DMS79 (cell line): ENCODE measurements at places on chromosomes 6 and 20.

DNA sequence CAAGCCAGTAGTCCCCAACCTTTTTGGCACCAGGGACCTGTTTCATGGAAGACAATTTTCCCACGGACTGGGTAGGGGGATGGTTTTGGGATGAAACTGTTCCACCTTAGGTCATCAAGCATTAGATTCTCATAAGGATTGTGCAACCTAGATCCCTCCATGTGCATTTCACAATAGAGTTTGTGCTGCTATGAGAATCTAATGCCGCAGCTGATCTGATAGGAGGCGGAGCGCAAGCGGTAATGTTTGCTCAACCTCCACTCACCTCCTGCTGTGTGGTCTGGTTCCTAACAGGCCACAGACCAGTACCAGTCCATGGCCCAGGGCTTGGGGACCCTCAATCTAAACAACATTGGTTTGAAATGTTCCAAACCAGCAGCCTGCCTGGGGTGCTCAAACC is 137.0 kb upstream of the STXBP5 start:
- DNase-seq = no peak

DNA sequence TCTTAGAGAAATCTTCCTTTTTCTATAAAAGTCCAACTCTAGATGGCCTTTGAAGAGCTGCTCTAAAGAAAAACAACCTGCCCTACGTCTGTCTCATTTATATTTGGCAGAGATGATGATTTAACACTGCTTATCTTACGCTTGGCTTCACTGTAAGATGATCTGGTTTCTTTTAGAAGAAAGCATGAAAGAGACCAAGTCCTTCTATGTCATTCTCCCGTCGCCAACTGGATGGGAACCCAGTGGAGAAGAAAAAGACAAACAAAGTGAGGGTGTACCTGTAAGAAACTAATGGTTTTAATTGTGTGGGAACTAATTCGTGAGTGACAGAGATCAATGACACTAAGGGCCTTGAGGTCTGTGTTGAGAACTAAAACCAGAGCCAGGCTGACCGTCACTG is 92.8 kb downstream of the MBOAT1 start:
- peak; percentile 95 for DNase-seq

DNA sequence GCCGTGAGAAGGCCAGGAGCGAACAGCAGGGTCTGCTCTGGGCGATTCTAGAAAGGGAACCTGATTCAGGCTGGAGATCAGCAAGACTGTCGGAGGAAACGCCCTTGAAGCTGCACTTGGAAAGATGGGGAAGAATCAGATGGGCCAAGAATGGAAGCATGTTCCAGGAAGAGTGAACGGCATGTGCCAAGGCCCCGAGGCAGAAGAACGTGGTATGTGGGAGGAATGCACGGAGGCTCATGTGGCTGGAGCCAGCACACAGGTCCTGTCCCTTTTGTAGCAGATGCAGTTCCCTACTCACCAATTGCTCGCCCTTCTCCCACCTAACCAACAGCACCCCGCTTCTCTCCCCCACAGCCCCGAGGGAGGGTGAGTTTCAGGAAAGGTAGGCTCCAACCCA is 180.6 kb downstream of the TFAP2C start:
- no peak for DNase-seq

DNA sequence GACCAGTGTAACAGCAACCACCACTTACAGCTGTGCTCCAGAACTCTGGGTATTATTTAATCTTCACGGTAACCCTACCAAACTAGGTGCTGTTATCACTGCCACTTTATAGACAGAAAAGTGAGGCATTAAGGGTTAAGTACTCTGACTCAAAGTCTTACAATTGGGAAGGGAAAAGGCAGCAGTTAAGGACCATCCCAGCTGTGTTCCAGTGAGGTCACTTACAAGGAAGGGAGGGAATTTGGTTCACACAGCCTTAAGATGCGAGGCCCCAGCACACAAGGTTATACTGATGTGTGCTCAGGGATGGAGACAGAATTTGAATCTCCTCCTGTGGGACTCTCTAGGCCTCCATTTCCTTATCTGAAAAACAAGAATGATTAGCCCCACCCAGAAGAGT is 46.7 kb downstream of the TRERF1 start:
- DNase-seq = no peak

DNA sequence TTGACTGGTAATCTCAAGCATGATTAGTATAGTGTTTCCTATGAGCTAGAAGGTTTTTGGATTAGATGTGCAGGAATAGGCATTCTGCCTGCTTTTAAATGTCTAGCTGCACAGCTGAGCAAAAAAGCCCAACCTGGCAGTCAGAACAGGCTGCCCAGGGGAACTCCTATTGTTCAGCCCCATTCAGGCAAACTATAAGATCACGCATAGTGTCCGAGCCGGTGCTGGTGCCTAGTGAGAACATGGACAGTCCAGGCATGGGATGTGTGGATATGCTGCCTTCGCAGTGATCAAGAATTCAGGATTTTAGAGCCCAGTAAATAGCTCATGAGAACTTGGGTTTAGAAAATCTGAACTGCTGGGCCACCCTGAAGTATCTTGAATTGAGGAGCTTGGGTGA is 348.8 kb downstream of the UTRN start:
- no peak for DNase-seq
